Activated T-cell treated with anti-CD3 and anti-CD28 coated beads, Interleukin-2, amount 50 U/mL, for 24 hours (primary cell): ENCODE measurements at places on chromosomes 7 and 10.
A peak's percentile ranks its signal among the peaks of the same experiment; 100 is the strongest.

DNA sequence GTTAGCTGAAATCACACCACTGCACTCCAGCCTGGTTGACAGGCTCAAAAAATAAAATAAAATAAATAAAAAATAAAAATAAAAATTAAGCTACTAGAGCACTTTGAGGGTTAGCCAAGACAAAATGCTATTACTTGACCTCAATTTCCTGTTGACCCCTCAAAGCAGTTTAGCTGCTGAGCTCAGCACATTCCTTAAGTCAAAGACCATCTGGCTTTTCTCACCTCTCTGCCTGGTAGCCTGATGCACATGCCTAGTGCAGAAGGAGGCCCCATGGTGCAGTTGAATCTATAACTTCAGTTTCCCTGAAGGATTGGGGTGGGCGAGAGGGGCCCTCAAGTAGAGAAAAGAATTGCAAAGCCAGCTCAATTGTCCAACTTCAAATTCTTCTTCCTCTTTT lies 211.1 kb upstream of the GALNT17 start:
- no peak for DNase-seq

GRCh38 chr10:93701866-93702209 lies 554 bp downstream of the FRA10AC1 start:
- no peak for DNase-seq

DNA sequence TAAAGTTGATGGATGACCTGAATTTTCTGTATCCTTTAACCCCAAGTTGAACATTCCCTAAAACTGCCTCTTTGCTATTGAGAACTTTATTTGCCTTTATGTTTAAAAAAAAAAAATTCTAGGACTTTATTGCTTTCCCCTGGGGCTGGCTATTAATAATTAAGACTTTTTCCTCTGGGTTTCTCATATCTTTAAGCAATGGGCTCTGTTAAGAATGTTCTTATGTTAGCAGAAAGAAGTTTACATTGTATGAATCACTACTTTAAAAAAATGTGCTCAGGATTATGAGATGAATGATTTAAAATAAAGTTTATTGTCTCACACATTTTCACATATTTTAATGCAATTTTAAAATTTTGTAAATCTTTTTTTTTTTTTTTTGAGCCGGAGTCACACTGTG lies 19.5 kb downstream of the TAX1BP1 start:
- DNase-seq: no peak

- DNase-seq: no peak
Observed at GRCh38 chr10:129328546-129328945, 138.5 kb upstream of the MGMT start.

DNA sequence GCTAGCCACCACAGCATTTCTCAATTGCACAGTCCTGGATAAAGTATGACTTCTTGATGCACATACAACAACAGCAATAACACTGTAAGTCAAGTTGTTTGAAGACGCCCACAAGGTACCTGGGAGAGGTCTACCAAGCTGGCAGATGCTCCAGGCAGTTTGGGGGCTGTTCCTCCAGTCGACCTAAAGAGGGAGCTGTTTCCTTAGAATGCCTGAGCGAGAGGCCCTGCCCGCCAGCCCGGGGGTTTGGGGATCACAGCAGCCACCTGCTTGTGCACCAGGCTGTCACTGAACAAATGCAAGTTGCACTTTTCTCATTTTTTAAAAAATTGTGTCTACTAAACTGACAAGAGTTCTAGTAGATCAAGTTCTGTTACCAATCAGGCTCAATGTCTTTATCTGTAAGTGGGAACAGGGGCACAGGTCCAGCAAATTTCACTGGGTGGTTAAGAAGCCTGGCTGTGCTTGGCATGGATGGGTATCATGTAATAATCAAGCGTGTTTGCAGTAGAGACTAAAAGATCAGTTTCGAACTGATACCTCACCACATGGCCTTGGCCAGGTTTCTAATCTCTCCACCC lies 193.8 kb upstream of the ADO start:
- peak; percentile 82 for DNase-seq

DNA sequence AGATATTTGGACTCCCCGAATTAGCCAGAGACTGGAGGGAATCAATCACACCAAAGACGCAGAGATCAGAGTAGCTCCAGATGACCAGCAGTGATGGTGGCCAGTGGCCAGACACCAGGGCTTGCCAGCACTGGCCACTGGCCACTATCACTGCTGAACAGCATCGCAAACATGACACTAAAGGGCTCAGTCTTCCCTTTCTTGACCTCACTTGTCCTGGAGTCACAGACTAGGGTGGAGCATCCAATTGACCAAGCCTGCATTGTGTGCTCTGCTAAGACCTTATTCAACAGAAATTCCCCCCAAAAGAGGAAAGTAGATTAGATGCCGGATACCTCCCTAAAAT lies 234.7 kb downstream of the CREB5 start:
- DNase-seq: no peak
